ENCODE measurements at places on chromosomes 13 and 19.

- DNase-seq = no peak
These were observed 698.8 kb downstream of the LIG4 start for GRCh38 chr13:107516517-107516916.

- no peak for DNase-seq
These were observed 71.6 kb downstream of the PCCA start for GRCh38 chr13:100160450-100160849.

GRCh38 chr13:66344805-66345517 is 885.2 kb downstream of the PCDH9 start:
- DNase-seq = peak; percentile 39

- no peak for DNase-seq
These were observed 7.8 kb downstream of the TNPO2 start for GRCh38 chr19:12715929-12716328.

GRCh38 chr13:21389124-21389523 is 70.0 kb downstream of the ZDHHC20 start:
- DNase-seq = no peak

- no peak for DNase-seq
These were observed 110.2 kb downstream of the STK24 start for GRCh38 chr13:98466634-98467236.

DNA sequence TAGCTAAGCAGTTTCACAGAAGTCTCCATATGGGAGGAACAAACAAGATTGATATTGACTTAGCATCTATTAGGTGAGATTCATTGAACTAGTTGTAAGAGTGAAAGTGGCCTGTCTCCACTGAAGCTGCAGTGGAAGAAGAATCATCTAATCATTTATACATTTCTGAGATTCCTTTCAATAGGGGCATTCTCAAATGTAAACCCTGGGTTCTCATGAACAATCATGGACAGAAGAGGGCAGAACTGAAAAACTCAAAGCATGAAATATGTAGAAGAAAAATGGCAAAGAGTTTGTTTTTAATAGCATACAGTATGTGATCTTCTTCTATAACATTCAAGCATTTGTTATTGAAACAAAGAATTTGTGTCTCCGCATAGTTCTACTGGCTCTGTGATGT is 17.6 kb upstream of the POSTN start:
- no peak for DNase-seq

GRCh38 chr19:19271828-19272599 is 1.1 kb downstream of the TM6SF2 start:
- no peak for DNase-seq

GRCh38 chr19:670609-671075 is 5.5 kb upstream of the FSTL3 start:
- no peak for DNase-seq

GRCh38 chr19:39829702-39830275 is 4.2 kb downstream of the DYRK1B start:
- no peak for DNase-seq

- no peak for DNase-seq
These were observed 6.2 kb downstream of the SPRY2 start for GRCh38 chr13:80334597-80335260.

DNA sequence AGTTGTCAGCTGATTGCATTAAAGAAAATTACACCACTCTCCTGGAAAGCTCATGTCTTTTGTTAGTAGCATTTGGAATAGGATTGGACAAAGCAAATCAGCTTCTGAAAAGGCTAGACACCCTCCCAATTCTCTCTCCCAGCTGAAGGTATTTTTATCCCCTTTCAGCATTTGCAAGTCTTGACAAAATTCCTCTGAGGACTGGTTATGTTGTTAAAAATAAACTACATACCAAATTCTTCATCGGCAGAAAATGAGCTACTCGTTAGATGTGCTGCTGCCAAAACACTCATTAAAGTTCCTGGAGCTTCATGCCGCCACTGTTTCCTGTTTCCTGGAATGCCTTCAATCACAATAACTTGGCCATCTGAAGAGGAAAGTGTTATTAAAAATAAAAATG is 37.1 kb downstream of the UTP14C start:
- no peak for DNase-seq

DNA sequence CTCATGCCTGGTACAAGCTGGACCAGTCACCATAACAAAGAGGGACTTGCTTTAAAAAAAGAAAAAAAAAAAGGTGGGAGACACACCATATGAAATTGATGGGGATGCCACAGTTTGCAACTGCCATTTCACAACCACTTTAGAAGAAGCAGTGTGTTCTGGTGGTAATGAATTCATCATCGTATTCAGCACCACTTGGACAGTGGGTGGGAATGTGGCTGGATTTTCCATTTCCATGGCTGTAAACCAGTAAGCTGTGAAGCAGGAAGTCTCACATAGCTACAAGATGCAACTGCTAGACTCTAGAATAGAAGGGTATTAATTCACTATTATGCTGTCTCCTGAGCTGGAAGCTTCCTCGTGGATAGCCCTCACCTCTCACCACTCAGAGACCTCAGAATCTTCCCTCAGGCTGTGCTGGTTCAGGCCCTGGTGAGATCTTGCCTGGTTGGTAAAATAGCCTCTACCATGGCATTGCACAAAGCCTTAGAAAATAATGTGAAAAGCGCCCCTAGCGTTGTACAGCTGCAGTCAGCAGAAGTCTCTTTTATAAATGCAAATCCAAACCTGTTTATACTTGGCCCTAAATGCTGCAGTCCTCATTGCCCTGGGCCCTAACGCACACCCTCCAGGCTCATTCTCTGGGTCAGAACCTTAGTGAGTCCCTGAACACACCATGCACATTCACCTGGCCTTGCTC is 150.7 kb downstream of the KCTD15 start:
- no peak for DNase-seq

- DNase-seq = no peak
These were observed 52.9 kb upstream of the AKAP11 start for GRCh38 chr13:42219051-42219450.

GRCh38 chr19:41123716-41124294 is 9.6 kb downstream of the CYP2F1 start:
- no peak for DNase-seq

- no peak for DNase-seq
These were observed 9.6 kb downstream of the DOT1L start for GRCh38 chr19:2173388-2173766.

DNA sequence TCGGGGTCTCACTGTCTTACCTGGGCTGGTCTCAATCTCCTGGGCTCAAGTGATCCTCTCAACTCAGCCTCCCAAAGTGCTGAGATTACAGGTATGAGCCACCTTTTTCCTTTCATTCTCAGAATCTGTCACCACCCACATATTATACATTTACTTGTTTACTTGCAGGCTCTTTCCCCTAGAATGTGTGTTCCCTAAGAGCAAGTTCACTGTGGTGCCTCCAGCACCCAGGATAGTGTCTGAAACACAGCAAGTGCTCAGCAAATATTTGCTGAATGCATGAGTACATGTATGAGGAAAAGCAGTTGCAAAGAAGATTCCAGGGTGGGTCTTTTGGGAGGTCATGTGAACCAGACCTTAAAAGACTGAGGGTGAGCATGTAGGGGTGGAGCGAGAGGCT is 96.8 kb downstream of the RGCC start:
- no peak for DNase-seq

DNA sequence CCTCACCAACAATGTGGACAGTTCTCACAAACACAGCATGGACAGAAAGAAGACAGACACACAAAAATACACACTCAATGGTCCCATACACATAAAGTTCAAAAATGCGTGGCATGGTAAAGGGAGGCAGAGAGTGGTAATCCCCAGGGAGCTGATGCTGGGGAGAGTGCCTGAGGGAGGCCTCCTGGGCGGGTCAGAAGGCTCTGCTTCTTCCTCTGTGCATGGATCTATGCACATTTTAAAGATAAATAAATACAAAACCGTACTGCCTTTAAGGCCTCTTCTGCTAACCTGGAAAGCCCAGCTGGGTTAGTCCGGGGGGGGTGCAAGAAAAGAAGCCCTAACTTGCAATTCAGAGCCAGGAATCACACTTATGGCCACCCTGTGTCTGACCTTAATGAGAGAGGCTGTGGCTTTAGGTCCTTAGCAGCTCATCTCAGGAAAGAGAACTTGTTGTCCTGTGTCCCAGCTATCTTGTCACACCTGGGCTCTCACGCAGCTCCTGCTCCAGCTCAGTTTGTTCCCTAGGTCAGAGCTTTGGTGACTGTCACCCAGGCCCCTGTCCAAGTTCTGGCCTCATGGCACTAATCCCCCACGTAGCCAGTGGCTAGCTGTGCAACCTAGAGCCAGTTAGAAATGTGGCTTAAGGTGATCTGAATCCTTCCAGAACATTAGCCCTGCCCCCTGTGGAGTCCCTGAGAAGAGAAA is 28.5 kb downstream of the POP4 start:
- no peak for DNase-seq

DNA sequence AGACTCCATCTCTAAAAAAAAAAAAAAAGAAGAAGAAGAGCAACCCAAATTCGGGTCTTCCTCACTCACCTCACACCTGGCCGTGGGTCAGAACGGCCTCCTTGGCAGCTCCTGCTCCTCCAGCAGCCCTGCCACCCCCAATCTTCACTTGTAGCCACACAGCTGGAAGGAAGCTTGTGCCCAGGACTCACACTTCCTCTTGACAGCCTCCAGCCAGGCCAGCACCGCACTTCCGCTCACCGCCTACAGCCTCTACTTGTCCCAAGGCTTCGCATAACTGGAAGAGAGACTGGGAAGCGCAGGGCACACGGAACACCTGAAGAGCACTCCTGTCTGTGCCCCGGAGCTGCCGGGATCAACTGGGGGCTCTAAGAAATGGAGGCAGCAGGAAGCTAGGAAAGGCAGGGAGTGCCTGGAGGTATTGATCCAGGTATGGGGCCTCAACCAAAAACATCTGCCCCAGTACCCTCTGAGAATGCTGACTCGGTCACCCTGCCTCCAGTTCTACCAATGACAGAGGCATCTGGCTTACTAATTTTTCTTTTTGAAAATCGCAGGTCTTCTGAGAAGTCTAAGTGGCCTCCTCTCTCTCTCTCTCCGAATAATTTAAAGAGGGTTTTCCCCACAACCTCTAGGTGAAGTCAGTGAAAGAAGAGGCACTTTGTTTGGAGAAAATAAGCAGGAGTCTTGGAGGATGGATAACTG is 31.1 kb upstream of the ATP12A start:
- no peak for DNase-seq

GRCh38 chr13:96960379-96960778 is 33.9 kb downstream of the OXGR1 start:
- no peak for DNase-seq

DNA sequence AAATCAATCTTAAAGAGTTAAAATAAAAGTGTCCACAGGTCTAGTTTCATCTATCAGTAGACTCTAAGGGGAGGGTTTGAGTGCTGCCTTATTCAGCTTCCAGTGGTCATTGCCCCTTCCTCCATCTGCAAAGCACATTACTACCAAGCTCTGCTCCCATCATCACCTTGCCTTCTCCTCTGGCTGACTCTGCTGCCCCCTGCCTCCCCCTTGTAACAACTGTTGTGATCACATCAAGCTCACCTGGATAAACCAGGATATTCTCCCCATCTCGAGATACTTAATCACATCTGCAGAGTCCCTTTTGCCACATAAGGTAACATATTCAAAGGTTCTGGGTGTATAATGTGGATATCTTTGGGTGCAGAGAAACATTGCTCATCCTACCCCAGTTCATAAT is 43.3 kb upstream of the GPC6 start:
- no peak for DNase-seq

- DNase-seq = no peak
These were observed 54.8 kb upstream of the MIR17HG start for GRCh38 chr13:91292630-91293221.

- no peak for DNase-seq
These were observed 10.4 kb upstream of the ZNF586 start for GRCh38 chr19:57759096-57759495.

Data from retina (tissue), 1 donor.